Karpas-422 (cell line): ENCODE measurements at places on chromosomes 12 and 14. TPM values are rescaled to one million over a fixed set of nuclear protein-coding genes. Genes with fewer than 3 reads are reported as not detected.

Gene FITM1
- 0.89 and 1.6 TPM in 2 replicates for total RNA-seq

Gene MANSC1
- total RNA-seq, result not detected in 2 replicates

Gene KRT79
- total RNA-seq, result not detected in 2 replicates

DNA sequence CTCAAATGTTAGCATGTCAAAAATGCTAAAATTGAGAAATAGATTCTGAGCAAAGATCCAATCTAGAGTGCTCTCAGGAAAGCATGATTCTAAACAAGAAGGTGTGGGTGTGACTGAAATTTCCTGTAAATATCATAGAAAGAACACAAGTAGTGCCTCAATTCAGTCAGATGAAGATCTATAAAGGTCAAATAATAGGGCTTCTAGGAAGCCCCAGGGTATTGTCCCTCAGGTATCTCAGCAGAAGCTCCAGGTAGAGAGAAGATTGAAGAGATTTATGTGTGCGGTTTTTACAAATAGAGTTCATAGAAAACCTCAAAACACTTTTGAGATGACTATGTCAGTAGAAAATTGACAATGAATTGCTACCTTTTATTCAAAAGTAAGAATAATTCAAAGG is 13.0 kb downstream of the KLRD1 start:
- DNase-seq, result no peak
- H3K27me3 ChIP-seq, result no peaks in the 10 kb centered on the region
- H3K4me3 ChIP-seq, result no peak overlapping the region
- H3K4me1 ChIP-seq, result no peaks in the 10 kb centered on the region
- H3K27ac ChIP-seq, result no peak overlapping the region
- no peaks in the 10 kb centered on the region for H3K36me3 ChIP-seq

DNA sequence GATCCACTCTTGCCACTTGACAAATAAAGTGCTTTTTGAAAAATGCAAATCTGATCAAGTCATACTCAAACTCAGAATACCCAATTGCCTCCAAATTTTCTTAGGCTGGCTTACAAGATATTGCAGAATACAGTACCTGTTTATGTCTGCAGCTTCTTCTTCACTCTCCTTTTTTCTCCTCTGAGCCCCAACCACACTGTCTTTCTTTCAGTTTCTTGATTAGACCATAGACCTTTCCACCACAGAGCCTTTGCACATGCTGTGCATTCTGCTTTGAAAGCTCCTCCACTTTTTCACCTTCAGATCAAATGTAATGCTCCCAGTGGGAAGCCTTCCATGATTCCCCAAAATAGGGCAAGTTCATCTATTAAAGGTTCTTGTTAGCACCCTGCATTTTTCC is 13.9 kb upstream of the GYS2 start:
- no peaks in the 10 kb centered on the region for H3K4me1 ChIP-seq
- H3K27ac ChIP-seq, result no peak overlapping the region
- no peak for DNase-seq
- H3K27me3 ChIP-seq, result no peaks in the 10 kb centered on the region

- H3K27ac ChIP-seq, result no peak overlapping the region
- H3K27me3 ChIP-seq, result no peaks in the 10 kb centered on the region
- peaks cover 12% of the 10 kb centered on the region for H3K4me1 ChIP-seq
- DNase-seq, result no peak
- no peak overlapping the region for H3K4me3 ChIP-seq
- no peaks in the 10 kb centered on the region for H3K36me3 ChIP-seq
Measured at GRCh38 chr12:94126067-94126466, 22.3 kb upstream of the PLXNC1 start.
